ENCODE measurements at places on chromosomes 3 and 15. TPM values are rescaled to one million over a fixed set of nuclear protein-coding genes. Genes with fewer than 3 reads are reported as not detected.

- no peak for DNase-seq
These were observed 23.9 kb upstream of the PLSCR4 start for GRCh38 chr3:146274833-146275232.

- DNase-seq = no peak
These were observed 461.1 kb upstream of the TBL1XR1 start for GRCh38 chr3:177658354-177658753.

- no peak for DNase-seq
These were observed 53.2 kb upstream of the PPARG start for GRCh38 chr3:12235691-12236090.

DNA sequence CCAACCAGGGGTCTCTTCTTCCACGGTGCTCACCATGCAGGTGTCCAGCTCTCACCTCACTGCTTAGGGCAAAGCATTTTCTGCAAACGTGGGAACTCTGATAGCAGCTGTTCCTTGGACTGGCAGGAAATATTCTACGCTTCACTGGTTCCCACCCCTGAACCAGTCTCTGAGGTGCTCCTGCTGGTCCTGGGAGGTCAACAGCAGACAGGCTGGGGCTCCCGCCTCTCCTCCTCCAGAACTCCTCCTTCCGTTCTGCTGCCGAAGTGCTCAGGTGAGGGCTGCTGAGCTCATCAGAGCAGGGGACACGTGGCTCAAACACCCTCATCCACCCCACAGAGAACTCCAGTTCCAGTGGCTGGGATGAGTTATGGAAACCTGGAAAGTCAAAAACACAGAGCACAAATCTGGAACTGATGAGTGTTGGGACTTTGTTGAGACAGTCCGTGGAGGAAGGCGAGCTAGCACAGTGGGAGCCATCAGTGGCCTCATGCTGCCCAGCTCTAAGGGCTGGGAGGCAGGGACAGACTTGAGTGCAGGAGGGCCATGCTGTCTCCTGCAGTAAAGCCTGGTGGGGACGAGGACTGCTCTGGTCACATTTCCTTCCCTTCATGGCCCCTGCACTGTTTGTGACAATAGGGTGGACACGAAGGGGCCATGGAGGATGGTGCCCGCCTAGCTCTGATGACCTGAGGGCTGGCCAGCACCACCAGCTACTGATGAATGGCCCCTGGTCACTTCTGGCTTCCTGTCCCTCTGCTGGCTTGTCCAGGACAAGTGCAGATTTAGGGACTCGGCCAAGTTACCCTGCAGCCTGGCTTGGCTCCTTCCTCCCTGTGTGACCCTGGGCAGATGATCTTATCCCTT lies 137.8 kb downstream of the KLF13 start:
- DNase-seq = no peak

Gene EPHA6
- 0.26 TPM for total RNA-seq

- no peak for DNase-seq
These were observed 12.1 kb downstream of the SEC22C start for GRCh38 chr3:42569593-42570142.

DNA sequence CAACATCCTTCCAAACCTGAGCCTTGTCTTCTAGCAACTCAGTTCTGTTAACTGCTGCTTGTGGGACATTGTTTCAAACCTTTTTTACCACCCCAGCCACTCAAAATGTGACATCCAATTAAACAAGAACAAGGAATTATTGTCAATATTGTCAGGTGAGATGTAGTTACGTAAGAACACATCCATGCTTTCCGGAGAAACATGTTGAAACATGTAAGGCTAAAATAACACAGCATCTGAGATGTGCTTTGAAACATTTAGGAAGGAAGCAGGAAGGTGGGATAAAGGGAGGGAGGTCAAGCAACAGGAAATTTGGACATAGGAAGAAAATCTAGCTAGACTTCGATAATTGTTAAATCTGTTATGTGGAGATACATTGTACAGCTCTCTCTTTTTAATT lies 50.9 kb upstream of the PRICKLE2 start:
- no peak for DNase-seq

- DNase-seq = no peak
These were observed 148.6 kb downstream of the CD47 start for GRCh38 chr3:107942244-107942643.

DNA sequence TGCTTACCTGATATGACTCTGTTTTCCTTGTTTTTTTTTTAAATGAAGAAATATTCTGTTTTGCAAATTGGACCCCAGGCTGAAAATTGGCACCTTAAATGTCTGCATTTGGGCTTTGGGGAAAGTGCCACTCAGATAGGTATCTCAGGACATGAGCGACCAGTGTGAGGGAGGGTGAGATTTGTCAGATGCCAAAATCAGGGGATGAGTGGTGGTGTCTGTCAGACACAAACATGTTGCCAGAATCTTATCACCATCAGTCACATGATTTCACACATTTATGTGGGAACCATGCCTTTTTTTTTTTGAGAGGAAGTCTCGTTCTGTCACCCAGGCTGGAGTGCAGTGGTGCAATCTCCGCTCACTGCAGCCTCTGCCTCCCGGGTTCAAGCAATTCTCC lies 75.6 kb upstream of the OSBPL11 start:
- no peak for DNase-seq

Gene LIPC
- total RNA-seq = not detected

GRCh38 chr3:81349816-81350340 lies 411.6 kb downstream of the GBE1 start:
- no peak for DNase-seq

DNA sequence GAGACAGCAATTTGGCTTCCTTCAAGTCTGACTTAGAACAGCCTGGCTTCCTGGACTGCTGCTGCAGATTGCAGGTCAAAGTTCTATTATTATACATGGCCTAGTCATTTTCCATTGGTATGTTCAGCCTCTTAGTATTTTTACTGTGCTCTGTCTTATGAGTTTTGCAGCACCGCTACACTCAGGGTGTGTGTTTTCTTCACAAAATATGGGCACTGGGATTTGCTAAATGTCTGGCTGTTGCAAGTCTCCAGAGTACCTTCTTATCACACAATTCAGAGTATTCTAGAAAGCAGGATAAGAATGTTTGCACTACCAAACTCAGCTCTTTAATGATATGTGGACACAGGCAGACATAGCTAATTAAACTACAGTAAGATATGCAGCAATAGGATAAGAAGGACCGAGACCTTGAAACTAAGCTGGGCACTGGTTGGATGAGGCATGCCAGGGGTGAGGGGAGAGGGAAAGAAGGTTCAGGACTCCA lies 203.0 kb upstream of the PDZRN3 start:
- DNase-seq = no peak

Gene ANKRD34C
- total RNA-seq = not detected

- no peak for DNase-seq
These were observed 91.4 kb upstream of the SCN10A start for GRCh38 chr3:38907426-38907825.

Gene GOLGA6L9
- 0.84 TPM for total RNA-seq

DNA sequence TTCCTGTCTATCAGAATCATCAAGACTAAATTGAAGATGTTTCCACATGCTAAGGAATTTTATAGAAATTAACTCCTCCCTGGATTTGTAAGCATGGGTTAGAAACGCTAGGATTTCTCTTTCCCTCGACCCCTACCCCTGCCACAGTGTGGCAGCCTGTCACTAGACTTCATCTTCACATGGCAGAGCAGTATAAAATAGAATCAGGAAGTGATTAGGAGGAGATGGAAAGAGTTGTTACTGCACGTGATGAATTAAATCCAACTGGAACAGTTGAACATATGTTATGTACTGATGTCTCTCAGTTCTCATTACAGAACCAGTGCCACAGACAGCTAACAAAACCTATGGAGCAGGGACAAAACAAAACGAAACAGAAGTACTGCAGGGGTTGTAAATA lies 130.0 kb upstream of the BNIP2 start:
- DNase-seq = no peak

DNA sequence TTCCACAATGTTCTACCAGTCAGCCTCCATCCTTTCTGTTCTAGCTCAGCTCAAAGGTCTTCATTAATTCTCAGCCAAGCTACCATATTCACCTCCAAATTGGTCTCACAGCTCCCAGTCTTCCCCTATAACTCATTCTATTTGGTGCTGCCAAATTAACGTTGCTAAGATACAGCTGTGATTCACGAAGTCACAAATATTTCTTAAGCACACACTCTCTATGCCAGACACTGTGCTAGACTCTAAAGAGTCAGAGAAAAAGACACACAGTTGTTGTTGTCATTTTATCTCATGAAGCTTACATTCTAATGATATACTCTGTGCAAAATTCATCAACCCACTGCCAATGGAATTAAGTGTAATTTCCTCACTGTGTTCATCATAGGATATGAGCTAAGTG lies 102.8 kb downstream of the FRMD5 start:
- no peak for DNase-seq

GRCh38 chr15:89653578-89653977 lies 1.7 kb downstream of the KIF7 start:
- DNase-seq = no peak

DNA sequence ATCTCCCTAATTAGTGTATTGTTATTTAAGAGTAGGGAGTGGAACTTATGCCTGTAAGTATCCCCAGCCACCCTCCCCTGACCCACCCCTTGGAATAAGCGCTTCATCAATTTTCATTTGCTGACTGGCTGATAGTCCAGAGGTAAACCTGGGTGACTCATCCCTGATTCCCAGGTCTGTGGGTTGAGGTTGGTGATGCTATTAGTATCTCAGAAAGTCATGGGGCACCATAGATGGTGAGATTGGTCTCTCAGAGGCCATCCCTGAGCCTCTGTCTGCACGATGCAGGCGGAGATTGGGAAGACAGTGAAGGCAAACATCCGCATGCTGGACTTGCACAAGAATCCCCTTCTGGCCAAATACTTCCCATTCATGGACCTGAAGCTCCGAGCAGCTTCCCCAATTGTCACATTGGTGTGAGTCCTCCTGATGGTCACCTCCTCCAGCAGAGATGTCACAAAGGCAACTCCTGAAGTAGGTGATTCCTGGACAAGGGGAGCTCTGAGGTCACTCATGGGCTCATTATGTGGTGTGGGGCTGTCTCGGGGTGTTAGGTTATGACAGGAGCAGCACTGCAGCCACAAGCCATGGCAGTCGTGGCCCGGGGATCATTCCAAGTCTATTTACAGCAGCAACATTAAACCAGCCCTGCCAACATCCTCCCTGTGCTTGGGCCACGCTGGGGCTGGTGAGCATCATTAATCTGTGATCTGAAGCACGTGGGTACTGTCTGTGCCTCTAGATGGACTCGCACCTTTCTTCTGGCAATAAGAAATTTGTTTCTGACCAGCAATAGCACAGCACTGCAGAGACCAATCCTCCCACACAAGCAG lies 6.8 kb upstream of the TXNRD3 start:
- DNase-seq = no peak

Gene CHAC1
- total RNA-seq = 2.4 TPM

DNA sequence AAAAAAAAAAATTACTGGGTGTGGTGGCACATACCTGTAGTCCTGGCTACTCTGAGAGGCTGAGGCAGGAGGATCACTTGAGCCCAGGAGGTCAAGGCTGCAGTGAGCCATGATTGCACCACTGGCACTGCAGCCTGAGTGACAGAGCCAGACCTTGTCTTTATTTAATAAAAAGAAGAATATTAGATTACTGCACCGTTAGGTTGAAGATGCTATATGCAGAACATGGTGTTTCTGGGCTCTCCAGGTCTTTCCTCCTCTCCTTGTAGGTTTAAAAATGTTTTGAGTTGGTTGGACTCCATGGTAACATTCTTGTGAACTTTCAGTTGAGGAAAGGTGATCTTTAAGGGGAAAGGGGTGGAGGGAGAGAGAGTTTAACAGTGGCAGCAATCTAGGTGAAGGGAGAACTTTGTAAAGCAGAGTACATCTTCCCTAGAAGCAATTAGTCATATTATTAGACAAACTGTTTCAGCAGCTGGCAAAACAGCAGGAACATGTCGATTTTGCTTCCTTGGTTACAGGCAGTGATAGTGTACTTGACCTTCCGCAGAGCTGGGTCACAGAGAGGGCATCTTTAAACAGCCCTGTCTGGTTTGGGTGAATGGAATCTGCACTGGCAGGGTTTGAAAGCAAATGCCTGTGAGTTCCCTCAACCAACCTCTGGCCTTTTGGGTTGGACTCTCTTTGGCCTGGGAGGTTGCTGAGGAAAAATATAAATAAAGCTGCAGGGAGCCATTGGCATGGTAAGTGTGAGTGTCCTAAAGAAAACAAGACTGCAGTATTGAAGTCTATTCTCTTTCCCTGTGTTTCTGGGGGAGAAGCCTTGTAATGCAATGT lies 42.8 kb downstream of the NR2C2 start:
- DNase-seq = no peak

DNA sequence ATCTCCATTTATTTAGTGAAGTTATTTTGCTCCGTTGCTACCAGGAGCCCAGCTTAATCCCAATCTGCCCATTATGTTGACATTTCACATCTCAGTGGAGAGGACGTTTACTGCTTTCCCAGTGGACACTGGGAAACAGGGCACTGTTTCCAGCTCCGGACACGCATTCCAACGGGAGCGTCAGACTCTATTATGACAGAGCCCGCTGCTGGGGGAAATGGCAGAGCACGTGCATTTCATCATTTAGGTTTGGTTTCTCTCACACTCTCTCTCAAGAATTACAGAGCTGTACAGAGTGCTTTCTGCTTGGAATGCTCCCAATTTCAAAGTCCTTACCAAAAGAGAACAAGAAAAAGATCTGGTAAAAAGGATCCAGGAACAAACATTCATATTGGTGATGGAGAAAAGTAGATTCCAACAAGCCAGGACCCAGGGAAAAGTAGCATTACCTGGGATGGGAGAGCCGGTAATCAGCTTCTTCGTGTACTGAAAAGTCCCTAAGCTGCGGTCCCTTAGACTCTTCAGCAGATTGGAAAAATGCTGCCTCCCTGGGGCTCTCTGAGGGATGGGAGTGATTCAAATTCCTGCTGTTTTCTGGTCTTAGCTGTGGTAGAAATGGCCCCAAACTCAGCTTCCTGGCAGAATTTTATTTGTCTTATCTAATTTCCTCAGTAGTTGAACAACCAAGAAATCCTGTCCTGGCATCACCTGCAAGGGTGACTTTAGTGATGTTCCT lies 136.0 kb upstream of the THBS1 start:
- DNase-seq = no peak

- no peak for DNase-seq
These were observed 6.5 kb upstream of the USP3 start for GRCh38 chr15:63497642-63498467.

DNA sequence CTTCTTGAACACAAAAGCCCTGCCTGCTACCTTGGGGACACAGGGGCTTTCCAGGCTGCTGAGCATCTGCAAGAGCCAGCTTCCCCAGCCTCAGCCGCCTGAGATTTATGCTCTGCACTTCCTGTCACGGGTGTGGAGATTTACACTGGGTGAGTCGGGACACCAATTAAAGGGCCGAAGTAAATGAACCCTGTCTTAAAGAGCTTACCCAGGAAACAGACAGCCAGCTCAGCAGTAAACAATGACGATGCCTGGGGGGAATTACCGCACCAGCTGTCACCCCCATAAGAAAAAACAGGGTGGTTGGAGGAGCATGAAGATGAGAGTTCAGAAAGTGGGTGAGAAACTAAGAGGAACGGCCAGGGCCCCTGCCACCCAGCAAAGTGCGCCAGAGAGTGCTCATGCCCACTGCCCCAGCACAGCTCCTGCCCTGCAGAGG lies 37.5 kb upstream of the IQSEC1 start:
- DNase-seq = no peak

DNA sequence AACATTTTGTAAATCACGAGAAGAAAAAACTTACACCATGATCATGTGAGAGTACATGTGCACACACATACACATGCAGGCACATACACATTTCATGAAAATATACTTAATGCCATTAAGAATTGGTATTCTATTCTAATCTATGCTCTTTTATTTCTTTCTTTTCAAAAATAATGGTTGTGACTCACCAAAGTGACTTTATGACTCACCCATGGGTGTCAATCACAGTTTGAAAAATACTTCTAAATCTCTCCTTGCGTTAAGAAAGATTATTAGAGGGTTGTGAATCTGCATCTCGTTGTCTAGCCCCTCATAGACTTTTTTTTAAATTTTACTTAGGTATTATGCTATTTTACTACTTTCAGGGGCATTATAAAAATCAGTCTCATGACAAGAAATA lies 254.2 kb downstream of the TUSC7 start:
- no peak for DNase-seq
